ENCODE measurements at places on chromosomes 4 and X. TPM values are rescaled to one million over a fixed set of nuclear protein-coding genes. Genes with fewer than 3 reads are reported as not detected.

- no peaks in the 10 kb centered on the region for H3K36me3 ChIP-seq
- no peaks in the 10 kb centered on the region for H3K4me1 ChIP-seq
- no peak overlapping the region for H3K27ac ChIP-seq
- H3K27me3 ChIP-seq, result no peaks in the 10 kb centered on the region
- no peak for DNase-seq
- H3K4me3 ChIP-seq, result no peak overlapping the region
Measured at GRCh38 chr4:13143222-13144070, 340.7 kb downstream of the RAB28 start.

- no peak overlapping the region for H3K4me3 ChIP-seq
- no peak for DNase-seq
- no peaks in the 10 kb centered on the region for H3K27me3 ChIP-seq
- H3K27ac ChIP-seq, result no peak overlapping the region
Measured at GRCh38 chr4:38073596-38074234, 113.5 kb downstream of the PTTG2 start.

GRCh38 chr4:105288121-105288520, 141.4 kb downstream of the TET2 start:
- H3K36me3 ChIP-seq, result no peaks in the 10 kb centered on the region
- no peak overlapping the region for H3K27ac ChIP-seq

- no peaks in the 10 kb centered on the region for H3K36me3 ChIP-seq
- peaks cover 44% of the 10 kb centered on the region for H3K4me1 ChIP-seq
- peak; percentile 97 for DNase-seq
- no peak overlapping the region for H3K4me3 ChIP-seq
- peak overlapping the region; percentile 81 for H3K27ac ChIP-seq
- H3K27me3 ChIP-seq, result no peaks in the 10 kb centered on the region
Measured at GRCh38 chr4:37666625-37667071, 19.5 kb downstream of the RELL1 start.

The HTRA3 gene
- polyA plus RNA-seq, result 15.5 TPM

The CTAG1B gene
- not detected for polyA plus RNA-seq

The HTN1 gene
- not detected for polyA plus RNA-seq

The FGFRL1 gene
- polyA plus RNA-seq, result 12.6 TPM
